ENCODE measurements at places on chromosomes 5 and 9.

- DNase-seq = no peak
These were observed 46.0 kb downstream of the RORB start for GRCh38 chr9:74543145-74543544.

DNA sequence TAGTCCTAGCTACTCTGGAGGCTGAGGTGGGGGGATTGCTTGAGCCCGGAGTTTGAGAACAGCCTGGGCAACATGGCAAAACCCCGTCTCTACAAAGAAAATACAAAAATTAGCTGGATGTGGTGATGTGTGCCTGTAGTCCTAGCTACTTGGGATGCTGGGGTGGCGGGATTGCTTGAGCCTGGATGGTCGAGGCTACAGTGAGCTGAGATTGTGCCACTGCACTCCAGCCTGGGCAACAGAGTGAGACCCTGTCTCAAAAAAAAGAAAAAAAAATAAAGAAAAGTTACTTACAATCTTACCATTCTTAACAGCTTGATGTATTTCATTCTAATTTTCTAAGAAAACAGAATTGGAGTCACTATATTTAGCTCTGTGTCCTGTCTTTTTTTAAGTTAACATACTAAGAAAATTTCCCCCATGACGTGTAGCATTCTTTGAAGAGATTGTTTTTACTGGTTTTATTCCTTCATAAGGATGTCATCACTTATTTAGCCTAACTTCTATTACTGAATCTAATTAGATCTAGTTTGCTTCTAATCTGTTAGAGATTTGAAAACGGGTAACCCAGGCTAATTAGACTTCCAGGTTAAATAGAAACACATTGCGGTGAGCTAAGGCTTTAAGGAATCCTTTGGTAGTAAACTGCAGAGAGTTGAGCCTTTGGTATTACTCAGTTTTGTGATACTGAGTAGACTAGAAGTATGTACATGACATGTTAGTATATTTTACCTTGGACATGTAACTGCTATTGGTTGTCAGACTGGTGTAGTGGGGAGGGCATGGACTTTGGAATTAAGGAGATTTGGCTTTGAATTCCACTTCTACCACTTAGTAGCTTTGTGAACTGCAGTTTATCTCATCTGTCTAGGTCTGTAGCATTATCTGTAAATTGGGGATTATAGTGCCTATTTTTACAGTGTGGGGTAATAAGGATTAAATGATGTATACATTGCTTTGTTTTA is 24.0 kb downstream of the HSPA4 start:
- no peak for DNase-seq

GRCh38 chr9:118984607-118985006 is 384.6 kb downstream of the BRINP1 start:
- DNase-seq = no peak

DNA sequence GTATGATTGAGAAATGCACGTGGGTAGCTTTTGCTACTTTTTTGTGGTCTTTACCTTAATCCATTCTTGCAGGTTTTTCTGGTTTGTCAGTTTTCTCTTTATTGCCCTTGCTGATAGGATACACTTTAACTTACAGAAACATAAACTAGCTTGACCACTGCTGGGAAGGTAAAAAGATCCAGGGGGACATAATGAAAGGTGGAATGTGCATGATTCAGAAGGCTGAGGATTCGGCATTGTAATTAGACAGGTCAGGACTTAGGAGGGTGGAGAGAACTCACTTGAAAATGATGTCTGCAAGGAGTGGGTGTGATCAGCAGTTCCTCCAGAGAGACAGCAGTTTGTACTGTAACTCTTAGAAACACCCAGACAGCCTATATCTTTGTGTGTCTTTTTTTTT is 19.8 kb upstream of the TXNDC8 start:
- DNase-seq = no peak

DNA sequence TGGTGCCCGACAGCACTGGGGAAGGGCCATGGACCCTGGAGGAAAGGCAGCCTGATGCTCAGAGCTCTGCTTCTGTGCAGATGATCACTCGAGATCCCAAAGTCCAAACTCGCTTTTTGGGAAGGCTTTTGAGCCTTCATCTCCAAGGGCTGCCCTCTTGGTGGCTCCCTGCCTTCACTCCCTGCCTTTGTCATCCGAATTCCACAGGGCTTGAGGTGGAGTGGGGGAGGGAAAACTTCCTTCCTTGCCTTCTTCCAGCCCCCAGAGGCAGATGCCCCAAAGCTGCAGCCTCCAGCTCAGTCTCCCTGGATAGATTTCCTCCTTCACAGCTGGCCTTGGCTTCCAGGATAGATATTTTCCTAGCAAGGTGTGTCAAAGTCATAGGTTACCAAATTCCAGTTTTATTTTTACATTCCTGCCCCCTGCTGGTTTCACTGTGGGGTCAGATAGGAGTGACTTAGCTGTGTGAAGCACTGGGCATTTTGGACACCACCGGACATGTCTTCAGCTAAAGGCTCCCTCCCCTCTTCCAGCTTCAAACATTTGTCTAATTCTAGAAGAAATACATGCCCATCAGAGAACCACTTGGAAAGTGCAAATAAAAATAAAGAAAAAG is 268.2 kb downstream of the HSPA4 start:
- DNase-seq = no peak

DNA sequence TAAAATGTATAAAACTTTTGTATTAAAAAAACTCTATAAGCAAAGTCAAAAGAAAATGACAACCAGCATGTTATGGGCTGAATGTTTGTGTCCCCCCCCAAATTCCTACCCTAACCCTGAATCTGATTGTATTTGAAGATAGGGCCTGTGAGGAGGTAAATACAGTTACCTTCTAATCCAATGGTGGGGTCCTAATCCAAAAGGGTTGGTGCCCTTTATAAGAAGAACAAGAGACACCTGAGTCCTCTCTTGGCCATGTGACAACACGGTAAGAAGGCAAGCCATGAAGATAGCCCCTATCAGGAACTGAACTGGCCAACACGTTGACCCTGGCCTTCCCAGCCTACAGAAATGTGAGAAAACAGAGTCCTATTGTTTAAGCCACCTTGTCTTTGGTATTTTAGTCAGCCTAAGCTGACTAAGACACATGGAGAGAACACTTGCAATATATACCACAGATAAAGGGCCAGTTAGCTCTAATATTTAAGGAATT is 49.7 kb upstream of the AKNA start:
- DNase-seq = no peak

GRCh38 chr5:113199122-113199905 is 222.7 kb downstream of the DCP2 start:
- peak; percentile 9 for DNase-seq

DNA sequence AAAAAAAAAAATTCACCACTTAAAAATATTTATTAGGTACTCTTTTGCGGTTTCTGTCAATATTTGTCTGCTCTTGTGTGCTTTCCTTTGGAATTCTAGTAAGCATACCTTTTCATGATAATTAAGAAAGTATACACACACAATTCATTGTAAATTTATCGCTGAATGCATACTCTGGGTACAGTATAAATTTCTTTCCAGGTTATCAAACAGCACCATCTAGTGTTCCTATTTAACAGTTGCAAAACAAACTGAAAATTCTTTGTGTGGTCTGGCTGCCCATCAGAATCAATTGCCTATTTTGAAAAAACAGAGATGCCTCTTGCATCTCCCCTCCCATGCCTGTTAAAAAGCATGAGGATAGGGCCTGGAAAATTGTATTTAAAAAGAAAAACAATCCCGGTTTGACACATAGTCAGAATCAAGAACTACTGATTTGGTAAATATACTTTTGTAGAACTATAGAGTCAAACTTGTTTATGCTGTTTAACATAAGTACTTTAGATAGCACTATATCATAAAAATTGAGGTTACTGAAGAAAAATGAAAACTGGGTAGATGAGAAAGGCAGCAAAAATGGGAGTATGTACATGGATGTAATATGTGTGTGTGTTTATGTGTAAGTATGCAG is 16.2 kb downstream of the PGGT1B start:
- peak; percentile 54 for DNase-seq

DNA sequence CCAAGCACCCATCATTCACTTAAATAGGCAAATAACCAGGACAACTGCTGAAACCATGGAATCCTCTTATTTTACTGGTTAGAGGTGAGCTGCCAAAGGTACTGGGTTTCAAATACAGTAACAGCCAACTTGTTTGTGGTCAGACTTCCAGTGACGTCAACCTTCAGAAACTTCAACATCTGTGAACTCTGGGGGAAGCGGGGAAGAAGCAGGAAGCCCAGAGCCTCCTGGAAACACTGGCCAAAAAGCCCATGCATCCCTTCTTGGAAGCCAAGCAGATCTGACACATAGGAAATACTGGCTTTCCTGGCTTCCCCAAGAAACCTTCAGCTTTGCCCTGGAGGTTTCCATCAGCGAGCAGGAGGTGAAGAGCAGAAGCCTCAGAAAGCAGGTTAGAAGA is 4.9 kb upstream of the FRRS1L start:
- DNase-seq = peak; percentile 89

DNA sequence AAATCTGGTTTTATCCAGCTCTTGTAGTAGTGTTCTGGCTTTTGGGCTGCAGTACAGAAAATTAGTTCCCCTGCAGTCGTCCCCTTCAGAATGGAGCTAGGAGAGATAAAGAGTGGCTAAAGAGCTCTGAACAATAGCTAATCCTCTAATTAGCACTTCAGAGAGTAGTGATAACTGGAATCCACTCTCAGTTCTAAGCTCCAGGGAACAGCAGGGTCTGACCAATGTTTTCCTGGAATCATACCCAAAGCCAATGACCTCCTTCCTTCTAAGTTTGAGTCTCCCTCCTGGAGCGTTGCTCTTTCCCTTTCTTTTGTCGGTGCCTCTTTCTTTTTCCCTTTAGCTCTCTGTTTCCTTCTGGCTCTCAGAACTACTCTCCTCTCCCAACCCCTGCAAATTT is 47.4 kb downstream of the MFAP3 start:
- no peak for DNase-seq

DNA sequence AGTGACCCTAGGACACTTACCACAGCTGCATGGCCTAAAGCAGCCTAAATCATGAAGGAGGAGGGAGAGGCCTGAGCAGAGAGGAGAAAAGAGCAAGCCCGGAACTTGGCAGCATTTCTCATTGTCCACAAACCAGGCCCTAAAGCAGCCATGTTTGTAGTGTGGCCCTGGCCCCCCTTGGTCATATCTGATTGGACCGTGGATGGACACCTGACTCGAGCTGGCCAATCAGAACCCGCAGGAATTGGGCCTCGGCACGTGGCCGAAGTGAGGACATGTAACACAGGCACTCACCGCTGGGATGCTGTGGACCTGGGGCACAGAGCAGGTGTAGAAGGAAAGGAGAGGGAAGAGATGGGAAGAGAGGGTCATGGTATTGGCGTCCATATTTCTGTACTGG is 56.9 kb downstream of the ASS1 start:
- no peak for DNase-seq

DNA sequence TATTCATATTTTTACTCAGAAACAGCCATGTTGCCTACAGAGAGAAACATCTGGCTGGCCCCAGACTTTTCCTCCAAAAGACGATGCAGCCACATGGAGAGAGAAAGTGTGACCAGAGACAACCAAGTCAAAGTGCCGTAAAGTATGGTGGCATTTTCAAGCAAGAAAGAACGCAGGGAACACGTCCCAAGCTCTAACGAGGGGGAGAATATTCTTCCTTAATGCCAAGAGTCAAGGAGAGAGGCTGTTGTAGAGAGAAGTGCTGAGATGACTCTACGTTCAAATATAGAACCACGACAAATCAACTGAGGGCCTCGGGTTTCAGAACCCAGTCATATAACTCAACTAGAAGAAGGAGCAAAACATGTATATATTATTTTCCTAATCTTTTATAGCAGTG is 55.9 kb downstream of the FNBP1 start:
- no peak for DNase-seq

- peak; percentile 55 for DNase-seq
These were observed 6.1 kb upstream of the RNF183 start for GRCh38 chr9:113309204-113309813.

DNA sequence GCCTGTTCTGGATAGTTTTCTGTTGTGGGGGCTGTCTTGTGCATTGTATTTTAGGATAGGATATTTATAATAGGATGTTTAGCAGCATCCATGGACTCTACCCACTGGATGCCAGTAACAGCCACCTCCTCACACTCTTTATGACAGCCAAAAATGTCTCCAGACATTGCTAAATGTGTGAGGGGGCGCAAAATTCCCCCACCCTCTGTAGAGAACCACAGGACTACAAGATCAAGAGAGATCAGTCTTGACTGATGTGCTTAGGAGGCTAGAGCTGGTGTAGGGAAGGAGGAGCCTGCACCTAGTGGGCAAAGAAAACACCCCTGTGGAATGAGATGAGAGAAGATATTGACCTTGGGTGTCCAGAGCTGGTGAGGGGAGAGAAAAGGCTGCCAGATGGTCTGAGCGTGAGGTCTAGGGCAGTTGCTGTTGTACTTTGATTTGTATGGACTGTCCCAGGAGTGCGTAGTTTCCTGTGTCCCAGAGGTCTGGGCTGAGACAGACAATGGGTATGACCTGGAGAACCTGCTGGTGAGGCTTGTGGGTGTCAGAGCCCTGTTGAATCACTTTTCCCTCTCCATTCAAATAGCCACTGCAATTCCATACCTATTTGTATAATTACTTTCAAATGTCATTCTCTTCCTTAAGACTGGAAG is 16.3 kb downstream of the DAPK1 start:
- no peak for DNase-seq

DNA sequence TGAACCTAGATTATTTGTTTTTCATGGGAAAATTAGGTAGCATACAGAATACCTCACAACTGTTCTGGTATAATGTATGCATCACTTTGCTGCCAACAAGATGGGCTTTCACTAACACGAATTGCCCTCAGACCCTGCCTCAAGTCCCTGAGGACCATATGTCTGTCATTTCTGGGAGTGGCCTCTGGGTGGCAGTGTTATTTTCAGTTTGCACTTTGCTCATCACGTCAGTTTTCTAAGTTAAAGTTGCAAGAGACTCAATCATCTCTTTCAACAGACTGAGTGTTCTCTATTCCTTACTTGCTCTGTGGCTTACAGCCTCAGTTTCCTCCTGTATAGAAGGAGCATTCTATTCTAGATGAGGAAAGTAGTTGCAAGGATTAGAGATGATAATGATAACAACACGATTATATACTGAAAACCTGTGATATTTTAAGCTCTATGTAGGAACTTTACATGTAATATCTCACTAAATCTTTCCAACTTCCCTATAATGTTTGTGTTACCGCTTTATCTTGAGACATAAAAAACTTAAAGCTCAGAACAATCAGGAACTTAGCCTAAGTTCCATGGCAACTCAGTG is 55.7 kb downstream of the TSSK1B start:
- DNase-seq = peak; percentile 54

DNA sequence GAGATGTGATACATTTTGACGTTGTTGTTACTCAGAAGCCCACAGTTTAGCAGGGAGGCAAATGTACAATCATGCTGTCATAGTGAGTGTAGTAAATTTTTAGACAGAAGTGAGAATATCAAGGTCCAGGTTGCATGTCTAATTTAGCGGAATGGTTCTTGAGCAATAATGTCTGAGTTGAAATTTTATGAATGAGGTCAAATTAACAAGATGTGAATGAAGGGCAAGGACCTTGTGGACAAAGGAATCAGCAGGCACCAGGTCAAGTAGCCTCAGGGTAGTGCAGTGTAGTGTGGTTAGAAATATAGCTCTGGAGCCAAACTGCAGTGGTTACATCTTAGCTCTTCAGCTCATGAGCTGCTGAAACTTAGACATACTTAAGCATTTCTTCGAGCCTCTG is 36.2 kb downstream of the TNFSF8 start:
- peak; percentile 97 for DNase-seq

GRCh38 chr9:33211695-33212393 is 28.1 kb upstream of the SPINK4 start:
- peak; percentile 47 for DNase-seq

Data from M059J (cell line).